ENCODE measurements at places on chromosomes 5 and 9. TPM values are rescaled to one million over a fixed set of nuclear protein-coding genes. Genes with fewer than 3 reads are reported as not detected.

DNA sequence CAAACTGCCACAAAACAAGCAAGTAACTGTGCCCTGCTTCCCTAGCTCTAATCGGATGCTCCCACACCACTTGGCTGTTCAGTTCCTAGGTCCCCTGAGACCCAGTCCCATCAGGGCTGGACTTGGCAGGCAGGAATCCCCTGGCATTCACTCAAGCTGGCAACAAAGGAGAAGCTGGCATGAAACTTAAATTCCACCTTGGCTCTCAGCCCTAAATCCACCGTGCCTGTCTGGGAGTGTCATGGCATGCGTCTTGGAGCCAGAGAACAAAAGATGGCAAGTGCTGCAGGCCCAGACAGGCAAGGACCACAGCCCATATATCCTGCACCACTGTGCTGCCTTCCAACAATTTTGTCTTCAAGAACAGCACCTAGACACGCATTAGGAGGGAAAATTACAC, 38.2 kb downstream of the ETF1 start:
- DNase-seq = no peak

- DNase-seq = no peak
Measured at GRCh38 chr9:133463864-133464615, 4.3 kb downstream of the CACFD1 start.

DNA sequence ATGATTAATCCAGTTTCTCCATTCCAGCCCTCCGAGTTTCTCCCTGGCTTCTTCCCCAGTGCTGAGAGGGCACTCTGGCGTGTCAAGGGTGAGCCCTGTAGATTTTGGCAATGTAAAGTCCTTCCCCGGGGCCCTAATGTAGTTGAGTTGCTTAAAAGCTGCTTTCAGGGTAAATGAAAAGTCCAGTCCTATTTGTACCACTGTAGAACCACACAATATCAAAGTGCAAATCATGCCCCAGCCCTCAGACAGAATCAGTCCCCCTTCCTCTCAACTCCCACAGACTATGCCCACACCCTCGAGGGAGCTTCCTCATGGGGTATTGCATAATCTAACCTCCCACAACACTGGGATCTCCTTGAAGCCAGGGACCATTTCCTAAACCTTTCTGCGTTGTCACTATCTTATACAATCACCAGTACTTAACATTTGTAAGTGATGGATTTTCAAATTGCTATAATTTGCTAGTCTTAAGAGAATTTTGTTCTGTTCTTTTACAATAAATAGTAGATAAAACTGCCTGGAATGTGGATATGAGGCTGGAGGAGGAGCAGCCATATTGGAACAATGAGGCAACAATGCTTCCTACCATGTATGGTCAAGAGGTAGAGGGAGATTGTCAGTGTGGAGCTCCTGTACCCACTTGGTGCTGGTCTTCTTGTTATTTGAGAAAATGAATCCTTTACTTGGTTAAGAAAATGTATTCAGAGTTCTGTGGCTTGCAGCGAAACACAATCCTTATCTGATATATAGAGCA, 34.4 kb downstream of the ZNF366 start:
- no peak for DNase-seq

- DNase-seq = no peak
Measured at GRCh38 chr5:58849223-58849622, 266.3 kb downstream of the RAB3C start.

DNA sequence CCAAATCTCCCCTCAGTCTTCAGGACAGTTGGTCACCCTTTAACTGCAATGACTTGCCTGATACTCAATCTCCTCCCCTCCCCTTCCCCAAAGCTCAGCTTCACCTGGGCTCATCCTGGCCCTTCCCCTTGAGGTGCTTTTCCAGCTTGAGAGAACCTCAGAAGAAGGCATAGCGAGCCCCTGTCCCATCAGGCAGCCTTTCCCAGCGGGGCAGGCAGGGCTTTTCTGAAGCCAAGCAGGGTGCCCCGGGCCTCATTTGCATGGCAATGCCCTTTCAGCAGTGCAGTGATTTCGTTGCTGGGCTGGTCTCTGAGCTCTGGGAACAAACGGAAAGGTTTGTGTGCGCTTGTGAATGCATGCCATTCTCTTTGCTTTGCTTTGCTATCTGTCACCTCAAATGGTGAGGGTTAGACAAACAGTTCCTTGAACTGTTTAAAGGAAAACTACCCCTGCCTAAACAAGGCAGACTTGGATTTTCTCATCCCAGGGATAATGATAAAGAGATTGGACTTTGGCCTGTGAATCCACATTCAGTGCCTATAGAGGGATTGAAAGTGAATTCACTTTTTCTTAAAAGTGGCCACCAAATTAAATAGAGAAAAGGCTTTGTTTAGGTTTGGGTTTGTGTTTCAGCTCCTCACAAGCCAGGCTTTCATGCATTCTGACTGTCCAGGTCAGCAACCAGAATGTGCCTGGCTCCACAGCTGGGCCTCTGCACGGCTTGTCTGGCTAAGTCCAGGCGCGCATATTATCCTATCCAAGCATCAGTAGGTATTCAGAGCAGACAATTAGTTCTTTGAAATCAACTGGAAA, 165.3 kb downstream of the ZNF608 start:
- DNase-seq = peak; percentile 35

DNA sequence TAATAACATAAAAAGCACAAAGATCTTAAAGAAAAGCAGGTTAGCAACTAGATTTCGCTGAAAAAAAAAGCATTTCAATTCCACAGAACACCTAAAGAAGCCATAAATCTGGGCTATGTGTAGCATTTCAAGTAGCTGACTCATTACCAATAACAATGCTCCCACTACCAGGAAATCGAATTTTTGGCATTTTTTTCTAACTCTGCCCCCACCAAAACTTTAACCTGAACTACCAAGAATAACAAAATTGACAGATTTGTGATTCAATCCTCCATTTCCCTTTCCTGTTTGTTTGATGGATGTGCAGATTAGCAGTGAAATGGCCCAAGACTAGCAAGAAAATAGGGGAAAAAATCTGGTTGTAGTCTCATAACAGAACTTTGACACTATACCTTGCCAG, 180.2 kb downstream of the RASEF start:
- DNase-seq = no peak

DNA sequence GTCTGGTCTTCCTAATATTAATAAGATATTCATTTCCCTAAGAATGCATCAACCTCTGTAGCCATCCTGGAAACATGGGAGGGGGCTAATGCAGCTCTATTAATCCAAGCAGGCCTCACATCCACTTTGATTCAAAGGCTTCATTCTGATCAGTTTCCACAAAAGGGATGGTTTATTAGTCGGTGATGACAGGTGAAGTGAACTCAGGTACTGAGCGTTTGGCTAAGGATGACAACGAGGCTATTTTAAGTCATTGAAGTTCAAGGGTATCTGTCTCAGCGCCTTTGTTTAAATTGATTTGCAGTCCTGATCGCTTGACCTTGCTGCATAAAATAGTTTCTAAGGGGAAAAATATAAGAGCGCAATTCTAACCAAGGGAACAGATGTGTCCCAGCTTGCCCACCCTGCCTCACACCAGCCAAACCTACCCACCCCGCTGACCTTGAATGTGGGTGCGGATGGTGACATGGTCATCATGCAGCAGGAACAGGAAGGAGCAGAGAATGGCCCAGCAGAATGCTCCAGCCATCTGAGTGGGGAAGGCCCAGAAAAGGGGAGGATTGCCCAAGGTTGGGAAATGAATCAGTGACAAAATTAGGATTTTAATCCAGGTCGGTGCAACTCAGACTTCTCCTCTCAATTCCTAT, 70.5 kb upstream of the ZNF618 start:
- DNase-seq = no peak

DNA sequence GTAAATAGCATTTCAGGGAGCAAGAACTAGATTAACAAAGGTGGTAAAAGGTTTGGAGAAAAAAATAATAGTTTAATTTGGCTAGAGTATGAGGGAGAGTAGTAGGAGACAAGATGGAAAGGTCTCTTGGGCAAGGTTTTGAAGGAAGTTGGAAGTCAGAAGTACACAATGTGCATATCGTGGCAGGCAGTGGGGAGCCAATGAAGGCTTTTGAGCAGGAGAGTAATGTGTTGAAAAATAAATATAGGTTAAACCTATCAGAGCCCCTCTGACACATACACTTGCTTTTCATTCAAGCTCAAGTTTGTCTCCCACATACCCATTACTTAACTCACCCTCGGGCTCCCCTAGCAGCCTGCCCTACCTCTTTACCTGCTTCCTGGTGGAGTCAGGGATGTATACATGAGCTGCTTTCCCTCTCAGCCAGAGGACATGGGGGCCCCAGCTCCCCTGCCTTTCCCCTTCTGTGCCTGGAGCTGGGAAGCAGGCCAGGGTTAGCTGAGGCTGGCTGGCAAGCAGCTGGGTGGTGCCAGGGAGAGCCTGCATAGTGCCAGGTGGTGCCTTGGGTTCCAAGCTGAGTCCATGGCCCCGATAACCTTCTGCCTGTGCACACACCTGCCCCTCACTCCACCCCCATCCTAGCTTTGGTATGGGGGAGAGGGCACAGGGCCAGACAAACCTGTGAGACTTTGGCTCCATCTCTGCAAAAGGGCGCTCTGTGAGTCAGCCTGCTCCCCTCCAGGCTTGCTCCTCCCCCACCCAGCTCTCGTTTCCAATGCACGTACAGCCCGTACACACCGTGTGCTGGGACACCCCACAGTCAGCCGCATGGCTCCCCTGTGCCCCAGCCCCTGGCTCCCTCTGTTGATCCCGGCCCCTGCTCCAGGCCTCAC, at the start of gene CA9:
Gene CA9, plus strand, starts transcription at position 797 of the 893 bp plus-strand sequence. Its CDS starts 32 bp downstream, at position 829.
- no peak for DNase-seq

- no peak for DNase-seq
Measured at GRCh38 chr9:70949239-70949638, 172.2 kb downstream of the TRPM3 start.

GRCh38 chr9:105475302-105475701, 27.5 kb downstream of the FSD1L start:
- DNase-seq = no peak

GRCh38 chr5:1594357-1595106, 70.8 kb upstream of the LPCAT1 start:
- DNase-seq = peak; percentile 77

DNA sequence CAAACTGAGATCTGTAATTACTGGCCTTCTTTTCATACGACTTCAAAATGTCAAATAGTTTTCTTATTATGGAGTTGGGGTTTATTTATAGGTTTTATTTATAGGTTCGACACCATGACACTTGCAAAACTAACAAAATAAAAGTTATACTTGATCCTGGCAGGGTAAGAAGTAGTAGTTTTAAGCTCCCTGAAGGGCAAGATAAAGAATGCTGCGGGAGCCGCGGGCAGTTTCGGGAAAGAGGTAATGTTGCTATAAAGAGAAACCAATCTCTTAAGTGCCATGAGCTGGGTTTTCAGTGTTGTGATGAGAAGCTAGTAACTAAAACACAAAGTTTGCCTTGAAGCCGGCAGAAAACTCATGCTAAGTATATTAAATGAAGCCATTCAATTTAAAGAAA, 24.8 kb downstream of the PTPN3 start:
- no peak for DNase-seq

DNA sequence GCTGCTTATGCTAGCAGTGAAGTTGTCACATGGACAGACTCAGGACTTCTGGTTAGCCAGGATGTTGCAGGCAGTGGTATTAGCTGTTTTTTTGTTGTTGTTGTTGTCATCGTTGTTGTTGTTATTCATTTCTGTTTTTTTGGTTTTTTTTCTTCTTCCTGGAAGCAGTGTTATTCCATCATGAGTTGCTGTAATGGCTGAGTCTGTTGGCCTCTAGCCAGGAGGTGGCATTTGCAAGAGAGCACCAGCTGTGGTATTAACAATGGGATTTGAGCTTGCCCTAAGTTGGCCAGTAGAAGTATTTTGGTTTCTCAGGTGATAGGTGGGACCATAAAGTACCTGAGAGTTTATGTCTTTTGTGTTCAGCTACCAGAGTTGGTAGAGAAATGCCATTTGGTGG, 561.1 kb downstream of the KCTD16 start:
- no peak for DNase-seq

DNA sequence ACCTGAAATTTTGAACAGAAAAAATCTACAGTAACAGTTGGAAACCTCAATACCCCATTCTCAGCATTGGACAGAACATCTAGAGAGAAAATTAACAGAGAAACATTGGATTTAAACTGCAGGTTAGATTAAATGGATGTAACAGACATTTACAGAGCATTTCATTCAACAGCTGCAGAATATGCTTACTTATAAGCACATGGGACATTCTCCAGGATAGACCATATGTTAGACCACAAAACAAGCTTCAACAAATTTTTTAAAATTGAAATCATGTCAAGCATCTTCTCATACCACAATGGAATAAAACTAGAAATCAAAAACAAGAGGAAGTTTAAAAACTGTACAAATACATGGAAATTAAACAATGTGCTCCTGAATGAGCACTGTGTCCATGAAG, 316.3 kb downstream of the FAM170A start:
- DNase-seq = no peak

DNA sequence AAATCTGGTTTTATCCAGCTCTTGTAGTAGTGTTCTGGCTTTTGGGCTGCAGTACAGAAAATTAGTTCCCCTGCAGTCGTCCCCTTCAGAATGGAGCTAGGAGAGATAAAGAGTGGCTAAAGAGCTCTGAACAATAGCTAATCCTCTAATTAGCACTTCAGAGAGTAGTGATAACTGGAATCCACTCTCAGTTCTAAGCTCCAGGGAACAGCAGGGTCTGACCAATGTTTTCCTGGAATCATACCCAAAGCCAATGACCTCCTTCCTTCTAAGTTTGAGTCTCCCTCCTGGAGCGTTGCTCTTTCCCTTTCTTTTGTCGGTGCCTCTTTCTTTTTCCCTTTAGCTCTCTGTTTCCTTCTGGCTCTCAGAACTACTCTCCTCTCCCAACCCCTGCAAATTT, 47.4 kb downstream of the MFAP3 start:
- no peak for DNase-seq

GRCh38 chr5:156529892-156530291, 202.9 kb downstream of the SGCD start:
- no peak for DNase-seq

- DNase-seq = no peak
Measured at GRCh38 chr5:147918899-147919298, 12.6 kb upstream of the C5orf46 start.

DNA sequence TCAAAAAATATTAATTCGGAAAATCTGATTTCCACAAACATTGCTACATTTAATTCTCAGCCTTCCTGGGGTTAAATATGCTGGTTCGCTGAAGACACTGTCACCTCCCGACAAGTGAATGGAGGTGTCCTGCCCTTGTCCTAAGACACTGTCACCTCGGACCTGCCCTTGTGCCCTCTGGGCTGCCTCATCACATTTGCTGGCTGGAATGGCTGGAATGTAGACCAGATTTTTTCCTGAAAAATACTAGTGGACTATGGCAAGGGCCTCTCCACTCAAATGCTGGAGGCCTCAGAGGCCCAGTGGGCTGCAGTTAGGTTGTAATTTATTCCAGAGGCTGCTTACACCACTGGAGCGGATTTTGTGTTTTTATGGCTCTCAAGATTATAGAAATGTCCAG, 28.2 kb downstream of the CACNA1B start:
- DNase-seq = no peak

- DNase-seq = no peak
Measured at GRCh38 chr9:127172066-127172707, 49.8 kb upstream of the ANGPTL2 start.

Gene ANXA2R
- 1.9 TPM for total RNA-seq

Gene KCNT1
- 0.24 TPM for total RNA-seq

Gene C1QTNF3
- total RNA-seq = 2.5 TPM

Gene PCDHB4
- total RNA-seq = 2.4 TPM

Gene LCN15
- 1.1 TPM for total RNA-seq

Gene GALT
- 36.9 TPM for total RNA-seq

Gene RELL2
- total RNA-seq = 1.4 TPM

Gene SVEP1
- total RNA-seq = 18.6 TPM

Gene AK3
- total RNA-seq = 91.1 TPM

Gene ACSL6
- total RNA-seq = 1.6 TPM

Gene LEAP2
- 1.1 TPM for total RNA-seq

Gene CDKN2B
- total RNA-seq = 3.6 TPM
